NCI-H345 (cell line): ENCODE measurements at places on chromosomes 5 and 9.

DNA sequence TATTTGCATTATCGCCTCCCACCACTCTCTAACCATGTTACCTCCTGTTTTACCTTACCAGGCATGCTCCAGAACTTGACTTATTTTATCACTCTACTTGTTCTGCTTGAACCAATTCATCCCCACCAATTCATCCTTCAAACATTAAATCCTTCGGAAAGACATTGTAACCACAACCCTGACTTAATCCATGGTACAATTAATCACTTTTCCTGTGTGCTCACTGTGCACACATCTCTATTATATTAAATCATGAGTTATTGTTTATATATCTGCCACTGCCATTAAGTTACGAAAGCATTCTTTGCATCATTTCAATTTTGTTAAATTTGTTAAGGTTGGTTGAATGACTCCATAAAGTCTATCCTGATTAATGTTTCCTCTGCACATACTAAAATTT is 7.4 kb upstream of the C5orf46 start:
- no peak for DNase-seq

DNA sequence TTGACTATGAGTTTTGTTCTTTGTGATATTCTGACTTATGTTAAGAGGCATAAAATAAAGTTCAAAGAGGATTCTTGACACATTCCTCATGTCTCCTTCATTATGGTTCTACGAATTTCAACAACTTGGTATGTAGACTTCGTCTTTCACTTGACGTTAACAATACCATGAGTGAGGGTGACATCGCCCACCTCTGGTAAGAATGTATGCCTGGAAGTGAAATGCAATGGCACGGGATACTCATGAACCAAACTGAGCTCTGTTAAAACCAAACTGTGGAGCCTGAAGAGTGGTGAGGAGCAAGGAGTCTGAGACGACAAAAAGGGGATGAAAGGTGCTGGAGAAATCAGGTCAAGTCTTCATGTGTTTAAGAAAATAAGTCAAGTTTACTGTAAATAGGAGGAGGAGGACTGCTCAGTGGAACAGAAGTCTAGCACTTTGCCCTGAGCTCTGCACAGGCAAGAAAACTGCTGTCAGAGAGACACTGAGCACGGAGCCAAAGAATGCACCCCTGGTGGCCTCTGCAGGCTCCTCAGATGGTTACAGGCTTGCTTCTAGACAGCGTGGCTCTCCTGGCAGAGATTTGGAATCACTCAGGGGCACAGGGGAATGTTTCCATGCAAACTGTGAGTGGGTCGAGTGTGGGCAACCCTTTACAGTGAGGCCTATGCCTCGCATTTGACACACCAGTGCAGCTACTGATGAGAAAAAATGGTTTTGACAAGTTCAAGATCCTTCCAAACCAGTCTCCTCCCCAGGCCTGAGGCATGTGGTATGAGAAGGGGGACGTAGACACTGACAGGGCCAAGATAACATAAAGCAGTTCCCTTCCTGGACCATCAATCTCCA is 470.1 kb downstream of the IRX1 start:
- no peak for DNase-seq

DNA sequence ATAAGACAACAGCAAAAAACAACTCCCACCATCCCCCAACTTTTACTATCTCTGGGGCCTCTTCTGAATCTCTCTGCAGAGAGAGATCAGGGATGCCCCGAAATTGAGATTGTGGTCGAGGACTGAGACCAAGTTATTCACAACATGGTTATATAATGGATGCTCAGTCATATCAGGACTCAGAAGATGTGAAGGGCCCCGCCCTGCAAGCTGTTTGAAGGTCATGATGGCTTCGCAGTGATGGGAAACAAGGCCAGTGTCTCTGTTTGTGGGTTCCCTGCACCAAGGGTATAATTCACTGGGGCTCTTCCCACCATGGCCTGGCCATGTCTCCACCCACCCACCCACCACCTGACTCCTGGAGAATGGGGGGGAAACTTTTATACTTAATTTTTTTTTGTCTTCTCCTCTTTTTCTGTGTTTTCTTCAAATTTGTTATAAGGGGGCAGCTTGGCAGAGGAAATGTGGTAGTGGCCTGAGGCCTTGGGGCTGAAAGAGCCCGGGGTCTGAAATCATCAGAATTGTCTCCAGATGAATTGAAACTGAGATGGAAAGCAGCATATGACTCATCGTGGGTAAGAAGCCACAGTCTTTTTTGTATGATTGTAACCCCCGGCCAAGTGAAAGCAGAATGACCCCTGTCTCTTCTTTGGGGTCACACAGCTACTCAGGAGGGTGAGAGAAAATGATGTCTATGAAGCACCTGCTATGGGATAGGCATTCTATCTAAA is 15.0 kb upstream of the TEX48 start:
- no peak for DNase-seq

DNA sequence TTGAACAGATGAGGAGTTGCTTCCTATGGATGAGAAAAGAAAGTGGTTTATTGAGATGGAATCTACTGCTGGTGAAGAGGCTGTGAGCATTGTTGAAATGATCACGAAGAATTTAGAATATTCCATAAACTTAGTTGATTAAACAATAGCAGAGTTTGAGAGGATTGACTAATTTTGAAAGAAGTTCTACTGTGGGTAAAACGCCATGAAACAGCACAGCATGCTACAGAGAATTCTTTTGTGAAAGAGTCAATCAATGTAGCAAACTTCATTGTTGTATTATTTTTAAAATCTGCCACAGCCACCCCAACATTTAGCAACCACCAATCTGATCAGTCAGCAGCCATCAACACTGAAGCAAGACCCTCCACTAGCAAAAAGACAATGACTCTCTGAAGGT is 309.1 kb downstream of the SPOCK1 start:
- no peak for DNase-seq

GRCh38 chr5:16957304-16958196 is 21.5 kb upstream of the MYO10 start:
- no peak for DNase-seq

DNA sequence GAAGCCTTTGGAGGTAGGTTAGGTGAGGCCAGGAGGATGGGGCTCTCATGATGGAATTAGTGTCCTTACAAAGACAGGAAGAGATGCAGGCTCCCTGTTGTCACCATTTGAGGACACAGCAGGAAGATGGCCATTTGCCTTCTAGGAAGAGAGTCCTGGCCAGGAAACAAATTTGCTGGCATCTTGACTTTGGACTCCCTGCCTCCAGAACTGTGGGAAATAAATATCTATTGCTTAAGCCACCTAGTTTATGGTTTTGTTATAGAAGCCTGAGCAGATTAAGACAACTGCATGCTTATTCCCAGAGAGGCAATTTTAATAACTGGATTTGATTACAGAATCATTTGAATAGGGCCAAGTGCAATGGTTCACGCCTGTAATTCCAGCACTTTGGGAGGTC is 50.5 kb upstream of the EPB41L4B start:
- DNase-seq, result no peak

DNA sequence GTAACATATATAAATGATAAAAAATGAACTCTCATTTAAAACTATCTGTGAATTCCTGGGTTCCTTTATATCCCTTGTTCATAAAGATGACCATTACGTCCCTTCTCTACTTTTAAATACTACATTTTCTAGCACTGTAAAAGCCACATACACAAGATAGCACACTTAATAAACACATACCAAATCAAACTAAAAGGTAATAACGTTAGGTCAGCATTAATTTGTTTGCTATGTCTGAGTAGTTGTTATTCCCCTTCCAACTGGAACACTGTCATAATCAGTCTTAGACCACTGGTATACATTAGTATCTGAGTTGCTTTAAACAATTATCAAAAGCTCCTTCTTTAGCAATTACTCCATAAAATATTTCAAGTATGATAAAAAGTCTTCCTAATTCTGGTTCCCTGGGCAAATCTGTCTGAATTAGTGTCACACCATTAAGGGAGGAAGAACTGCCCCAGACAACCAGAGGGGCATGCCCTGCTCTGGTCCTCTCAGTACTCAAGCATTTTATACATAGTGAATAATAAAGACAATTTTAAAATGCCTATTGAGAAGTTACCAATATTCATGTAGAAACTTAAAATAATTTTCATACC is 98.1 kb downstream of the RAPGEF6 start:
- DNase-seq, result no peak

GRCh38 chr5:31815376-31815775 is 176.4 kb downstream of the PDZD2 start:
- DNase-seq, result no peak

DNA sequence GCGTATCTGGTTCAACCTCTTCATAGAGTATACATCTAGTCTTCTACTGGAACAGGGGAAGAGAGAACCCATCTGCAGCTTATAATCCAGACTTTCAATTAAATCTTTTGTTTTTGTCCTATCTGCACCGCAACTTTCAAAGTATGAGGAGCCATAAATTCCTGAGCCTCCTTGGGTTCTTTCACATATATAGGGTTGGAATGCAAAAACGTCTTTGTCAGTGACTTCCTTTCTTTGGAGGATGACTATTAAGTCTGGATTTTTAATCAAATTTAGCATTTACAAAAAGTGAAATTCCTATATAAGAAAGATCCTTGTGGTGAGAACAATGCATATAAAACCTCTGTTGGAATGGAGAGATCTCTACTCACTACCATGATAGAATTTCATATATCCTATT is 370.8 kb downstream of the TMEM38B start:
- no peak for DNase-seq

DNA sequence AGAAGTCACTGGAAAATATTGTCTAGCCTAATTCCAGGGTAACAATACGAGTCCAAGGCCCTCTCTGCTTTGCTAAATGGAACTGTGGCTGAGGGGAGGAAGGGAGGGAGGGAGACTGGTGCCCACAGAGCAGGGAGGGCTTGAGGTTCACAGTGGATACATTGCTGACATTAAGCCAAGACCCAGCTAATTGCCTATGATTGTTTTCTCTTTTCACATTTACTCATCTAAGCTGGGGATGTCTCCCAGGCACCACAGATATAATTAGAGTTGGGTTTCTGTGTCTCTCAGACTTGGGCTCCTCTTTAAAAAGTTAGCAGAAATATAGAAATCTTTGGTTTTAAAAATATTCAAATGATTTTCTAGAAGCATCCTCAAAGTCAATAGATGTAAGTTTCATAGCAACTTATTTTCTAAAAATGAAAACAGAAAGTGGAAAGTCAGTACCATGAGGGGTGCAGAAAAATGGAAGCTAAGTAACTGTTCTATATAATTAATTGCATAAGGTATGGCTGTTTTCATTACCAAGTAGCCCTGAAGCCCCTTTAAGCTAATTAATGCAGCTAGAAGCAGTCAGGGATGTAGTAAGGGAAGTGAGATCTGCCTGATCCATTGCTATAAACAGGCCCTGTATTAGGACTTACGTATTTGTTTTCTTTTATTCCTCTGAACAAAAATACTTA is 259.8 kb downstream of the NDUFS4 start:
- no peak for DNase-seq

GRCh38 chr5:169862391-169862811 is 117.9 kb downstream of the INSYN2B start:
- DNase-seq, result no peak

- peak; percentile 82 for DNase-seq
These were observed 79.5 kb upstream of the HTR4 start for GRCh38 chr5:148733601-148734438.

DNA sequence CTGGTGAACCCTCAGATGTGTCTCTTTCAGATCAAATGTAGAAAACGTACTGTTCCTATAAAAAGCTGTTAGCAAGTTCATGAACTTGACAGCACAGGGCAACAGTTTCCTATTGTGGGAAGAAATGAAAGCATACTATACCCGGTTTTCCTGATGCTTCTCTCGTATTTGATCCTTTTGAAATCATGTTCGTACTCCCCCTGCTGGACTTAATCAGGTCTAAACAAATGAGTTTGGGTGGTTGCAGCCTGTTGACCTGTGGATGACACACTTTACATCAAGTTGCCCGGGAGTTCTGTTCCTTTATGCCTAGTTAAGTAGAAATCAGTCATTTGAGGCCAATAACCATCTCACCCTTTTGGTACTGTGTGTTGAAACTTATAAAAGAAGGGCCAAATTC is 1992.3 kb downstream of the MAT2B start:
- no peak for DNase-seq

- DNase-seq, result no peak
These were observed 106.3 kb downstream of the SLC1A3 start for GRCh38 chr5:36712706-36713105.

DNA sequence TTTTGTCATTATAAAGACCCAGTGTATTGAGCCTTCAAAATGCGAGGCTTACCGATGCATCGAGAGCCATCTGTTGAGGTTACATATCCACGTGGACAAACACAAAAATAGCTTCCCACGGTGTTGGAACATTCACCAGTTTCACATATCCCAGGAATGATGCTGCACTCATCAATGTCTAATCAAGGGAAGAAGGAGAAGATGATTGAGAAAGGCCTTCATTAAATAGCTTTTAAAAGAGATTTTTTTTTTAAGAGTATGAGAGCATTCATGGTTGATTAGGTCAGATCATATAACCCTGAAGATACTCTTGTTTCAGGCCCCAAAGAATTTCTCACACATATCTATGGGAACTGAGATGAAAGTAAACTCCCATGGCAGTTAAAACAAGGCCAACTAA is 129.4 kb downstream of the FBN2 start:
- no peak for DNase-seq

DNA sequence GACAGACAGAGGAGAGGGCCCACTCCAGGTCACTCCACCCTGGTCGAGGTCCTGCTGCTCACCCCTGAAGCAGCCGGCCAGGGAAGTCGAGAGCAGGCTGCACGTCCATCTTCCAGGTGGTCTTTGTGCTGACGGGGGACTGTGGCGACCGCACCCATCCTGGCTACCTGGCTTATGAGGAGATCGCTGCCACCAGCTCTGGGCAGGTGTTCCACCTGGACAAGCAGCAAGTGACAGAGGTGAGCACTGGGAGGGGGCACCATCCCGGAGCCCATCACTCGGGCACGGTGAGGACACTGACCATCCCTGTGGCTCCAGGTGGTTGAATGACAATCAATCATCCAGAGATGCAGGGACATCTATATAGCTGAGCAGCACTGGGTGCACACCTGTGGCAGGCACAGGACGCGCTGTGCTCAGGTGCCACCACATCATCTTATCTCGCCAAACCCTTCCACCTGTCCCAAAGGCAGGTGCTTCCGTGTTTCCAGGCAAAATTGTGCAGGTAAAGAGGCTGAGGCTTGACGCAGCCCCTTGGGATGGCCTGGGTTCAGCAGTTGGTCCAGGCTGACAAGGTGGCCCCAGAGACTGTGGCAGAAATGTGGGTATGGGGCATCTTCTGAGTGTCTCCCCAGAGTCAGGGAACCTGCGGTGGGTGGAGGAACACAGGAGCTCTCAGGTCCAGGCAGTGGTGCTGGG is 20.7 kb downstream of the HMCN2 start:
- DNase-seq, result no peak

GRCh38 chr9:7117676-7118561 is 360.1 kb downstream of the KDM4C start:
- peak; percentile 60 for DNase-seq

DNA sequence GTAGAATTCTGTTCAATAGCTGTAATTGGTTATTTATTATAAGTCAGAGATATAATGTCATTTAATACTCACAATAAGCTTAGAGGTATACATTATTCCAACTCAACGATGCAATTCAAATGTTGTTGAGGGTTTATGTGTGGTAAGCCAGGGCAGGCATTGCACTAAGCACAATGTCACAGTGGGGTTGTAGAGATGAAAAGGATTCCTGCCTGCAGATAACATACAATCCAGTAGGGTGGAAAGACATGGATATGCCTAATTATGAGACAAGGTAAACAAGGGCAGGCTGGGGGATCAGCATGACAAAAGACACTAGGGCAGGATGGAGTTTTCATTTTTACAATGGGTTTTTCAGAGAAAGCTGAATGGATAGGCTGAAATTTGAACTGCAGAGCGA is 98.7 kb upstream of the PALM2AKAP2 start:
- peak; percentile 16 for DNase-seq

GRCh38 chr5:154871734-154872133 is 13.3 kb downstream of the CNOT8 start:
- no peak for DNase-seq

GRCh38 chr9:121447321-121447834 is 52.3 kb downstream of the GGTA1 start:
- DNase-seq, result no peak
